ENCODE measurements at places on chromosomes 7 and 10.
A peak's percentile ranks its signal among the peaks of the same experiment; 100 is the strongest.

DNA sequence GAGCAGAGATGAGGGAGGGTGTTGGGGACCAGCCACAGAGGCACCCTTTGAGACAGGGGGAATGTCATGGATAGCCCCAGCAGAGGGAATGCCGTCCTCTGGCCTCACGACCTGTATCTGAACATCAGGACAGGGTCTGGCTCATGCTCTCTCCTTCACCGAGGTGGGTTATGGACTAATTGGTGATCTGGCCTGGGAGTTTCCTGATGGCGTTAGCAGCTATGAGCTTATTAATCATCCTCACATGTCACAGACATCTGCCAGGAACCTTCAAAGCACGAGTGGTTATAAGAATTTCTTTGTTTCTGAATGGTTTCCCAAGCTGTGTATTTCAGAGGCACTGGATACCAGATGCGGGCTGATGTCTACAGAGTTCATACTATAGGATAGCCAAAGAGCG lies 6.9 kb downstream of the CPA4 start:
- no peak for DNase-seq

GRCh38 chr10:113425008-113425407 lies 127.8 kb upstream of the HABP2 start:
- DNase-seq: no peak

- no peak for DNase-seq
Observed at GRCh38 chr10:641149-642010, 48.1 kb downstream of the DIP2C start.

- no peak for DNase-seq
Observed at GRCh38 chr10:131082991-131083481, 228.5 kb downstream of the TCERG1L start.

DNA sequence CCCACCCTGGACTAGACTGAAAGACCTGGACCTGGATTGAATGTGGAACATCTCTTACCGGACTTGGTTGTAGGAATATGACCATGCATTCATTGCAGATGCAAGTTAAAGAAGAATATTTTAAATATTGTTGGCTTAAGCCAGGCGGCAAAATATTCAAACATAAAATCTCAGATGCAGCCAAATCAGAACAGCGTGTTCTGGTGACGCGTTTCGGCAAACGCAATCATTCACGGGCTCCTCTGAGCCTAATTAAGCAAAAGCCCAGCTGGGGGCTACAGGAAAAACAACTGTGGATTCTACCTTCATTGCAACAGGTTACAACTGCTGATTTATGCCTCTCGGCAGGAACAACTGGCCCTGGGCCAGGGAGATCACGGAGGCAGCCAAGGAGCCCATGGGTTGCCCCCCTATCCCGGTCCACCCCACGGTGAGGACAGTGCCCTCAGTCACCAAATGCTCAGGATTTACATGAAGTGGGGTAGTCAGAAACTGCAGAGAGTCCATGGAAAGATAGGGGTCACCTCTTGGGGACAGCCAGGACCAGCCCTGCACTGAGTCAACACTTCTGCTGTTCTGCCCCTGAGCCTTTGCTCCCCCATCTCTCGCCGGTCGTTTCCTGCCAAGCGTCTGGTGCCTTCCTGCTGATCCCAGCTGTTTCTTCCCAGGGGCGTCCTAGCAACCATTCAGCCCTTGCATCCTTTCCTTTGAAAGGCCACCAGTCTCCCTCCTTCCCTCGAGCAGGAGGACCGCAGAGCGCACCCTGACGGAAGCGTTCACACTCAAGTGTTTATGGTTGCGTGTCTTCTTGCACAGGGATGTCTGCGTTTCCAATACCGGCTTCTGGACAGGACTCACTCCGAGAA lies 64.4 kb upstream of the SFMBT2 start:
- no peak for DNase-seq

DNA sequence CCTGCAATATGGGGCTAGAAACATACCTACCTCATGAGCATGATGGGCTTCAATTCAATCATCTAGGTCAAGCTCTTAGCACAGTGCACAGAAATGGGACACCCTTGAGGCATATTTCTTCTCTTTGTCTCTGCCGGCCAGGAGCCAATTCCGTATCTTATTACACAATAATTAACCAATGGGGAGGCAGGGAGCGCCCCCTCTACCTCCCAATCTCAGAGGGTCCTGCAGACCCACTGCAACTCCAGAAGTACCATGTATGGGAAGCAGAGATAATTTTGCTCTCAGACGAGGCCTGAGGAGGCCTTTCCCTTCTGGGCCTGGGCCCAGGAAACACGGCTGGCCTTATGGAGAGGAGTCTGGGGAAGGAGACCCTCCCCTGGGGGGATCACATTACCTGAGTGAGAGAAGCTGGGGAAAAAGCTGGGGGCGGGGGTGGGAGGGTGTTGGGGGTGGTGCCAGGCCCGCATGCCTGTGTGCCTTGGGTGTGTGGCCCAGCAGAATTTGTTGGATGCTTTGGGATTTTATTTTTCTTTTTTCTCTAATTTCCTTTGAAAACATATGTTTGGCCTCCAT lies 155.5 kb downstream of the UBE2H start:
- DNase-seq: no peak

DNA sequence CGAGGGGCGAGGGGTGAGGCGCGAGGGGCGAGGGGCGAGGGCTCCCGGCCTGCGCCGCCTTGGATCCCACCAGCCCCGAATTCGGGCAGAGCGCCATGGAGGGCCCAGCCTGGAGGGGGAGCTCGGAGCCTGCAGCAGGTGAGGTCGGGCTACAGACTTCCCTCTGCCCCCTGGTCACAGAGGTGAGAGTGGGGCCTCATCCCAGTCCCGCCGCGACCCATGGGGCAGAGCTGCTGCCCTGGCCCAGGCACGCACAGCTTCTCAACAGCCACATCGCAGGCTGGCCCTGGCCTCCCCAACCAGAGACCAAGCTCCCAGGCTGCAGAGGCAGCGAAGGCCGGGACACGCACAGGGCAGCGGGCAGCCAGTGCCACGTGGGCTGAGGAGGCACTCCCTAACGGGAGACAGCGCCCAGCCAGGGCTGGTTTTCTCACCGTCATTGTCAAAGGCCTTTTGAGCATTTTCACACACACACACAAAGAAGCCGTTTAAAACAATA lies 191.8 kb downstream of the PTPRN2 start:
- no peak for DNase-seq

DNA sequence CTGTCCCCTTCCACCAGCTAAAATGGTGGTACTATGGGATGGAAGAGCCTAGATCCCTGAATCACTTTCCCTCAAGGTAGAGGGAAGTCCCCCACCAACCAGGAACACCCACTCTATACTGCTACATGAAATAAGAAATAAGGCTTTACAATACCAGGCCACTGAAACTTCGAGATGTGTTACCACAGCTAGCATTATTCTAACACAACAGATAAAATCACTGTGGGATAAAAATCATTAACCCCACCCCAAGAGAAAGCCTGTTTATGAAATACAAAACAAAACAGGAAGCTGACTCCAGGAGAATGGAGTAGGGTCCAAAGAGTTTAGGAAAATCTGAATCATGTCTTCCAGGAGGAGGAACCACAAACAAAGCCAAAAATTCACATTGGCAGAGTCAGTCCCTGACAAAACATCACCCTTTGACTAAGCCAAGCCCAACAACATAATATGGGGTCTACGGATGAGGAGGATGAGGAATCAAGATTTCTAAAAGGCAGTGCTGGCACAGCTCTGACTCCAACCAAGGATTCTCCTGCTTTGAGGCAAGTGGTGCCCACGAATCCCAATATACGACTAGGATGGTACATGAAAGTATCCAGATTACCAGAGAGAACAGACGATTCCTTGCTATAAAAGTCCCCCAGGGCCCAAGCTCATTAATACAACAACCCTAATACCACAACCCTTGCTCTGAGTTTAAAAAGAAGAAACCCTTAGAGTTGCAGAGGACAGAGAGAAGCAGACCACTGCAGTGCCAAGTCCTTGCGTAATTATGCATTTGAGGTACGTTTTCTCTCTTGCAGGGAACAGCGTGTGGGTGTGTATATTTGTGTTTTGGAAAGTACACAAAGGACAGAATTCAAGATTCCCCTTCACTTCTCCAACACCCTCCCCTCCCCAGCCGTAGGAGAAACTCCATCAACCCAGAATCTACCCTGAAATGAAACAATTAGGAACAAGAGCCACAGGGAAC lies 23.7 kb downstream of the XPNPEP1 start:
- peak; percentile 92 for DNase-seq

DNA sequence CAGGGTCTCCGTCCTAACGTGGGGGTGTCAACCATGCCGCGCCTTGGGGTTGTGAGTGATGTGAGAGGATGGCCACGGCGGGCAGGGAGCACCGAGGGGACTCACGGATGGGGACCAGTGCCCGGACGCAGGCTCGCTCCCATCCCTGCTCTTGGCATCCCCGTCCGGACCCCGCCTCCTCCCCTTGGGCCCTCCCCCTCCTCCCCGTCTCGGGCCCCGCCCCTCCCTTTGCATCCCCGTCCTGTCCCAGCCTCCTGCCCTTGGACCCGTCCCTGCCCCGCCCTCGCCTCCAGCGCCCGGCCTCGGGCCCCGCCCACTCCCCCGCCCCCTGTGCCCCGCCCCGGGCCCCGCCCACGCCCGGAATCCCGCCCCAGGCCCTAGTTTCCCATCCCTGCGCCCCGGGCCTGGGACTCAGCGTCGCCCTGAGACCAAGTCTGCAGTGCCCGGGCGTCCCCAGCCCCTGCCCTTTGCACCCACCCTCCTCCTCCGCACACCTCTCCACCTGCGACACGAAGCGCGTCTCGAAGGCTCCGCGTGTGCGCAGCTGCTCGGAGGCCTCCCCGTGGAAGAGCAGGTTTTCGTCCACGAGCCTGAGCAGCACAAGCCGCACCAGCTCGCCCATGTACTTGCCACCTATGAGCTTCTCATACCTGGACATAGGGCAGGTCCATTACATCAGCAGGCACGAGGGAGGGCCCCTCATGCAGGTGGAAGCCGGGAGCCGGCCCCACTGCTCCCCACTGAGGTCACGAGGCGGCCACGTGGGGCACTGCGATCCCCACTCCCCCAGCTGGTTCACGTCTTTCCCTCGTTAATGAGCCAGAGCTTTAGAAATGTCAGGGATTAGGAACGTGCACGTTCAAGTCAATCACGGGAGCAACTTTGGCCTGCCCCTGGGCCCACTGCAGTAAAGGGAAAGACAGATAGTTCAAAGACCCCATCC lies 5.1 kb upstream of the MYL7 start:
- peak; percentile 17 for DNase-seq

GRCh38 chr7:36280840-36281812 lies 108.5 kb upstream of the ANLN start:
- DNase-seq: peak; percentile 75
